ENCODE measurements at places on chromosomes 7 and 10.

GRCh38 chr7:142331941-142332340 lies 74.1 kb upstream of the PRSS58 start:
- no peak for DNase-seq

GRCh38 chr7:77245015-77245755 lies 45.6 kb upstream of the FGL2 start:
- no peak for DNase-seq

- DNase-seq, result no peak
Measured at GRCh38 chr10:107496594-107496993, 332.1 kb upstream of the SORCS1 start.

- DNase-seq, result no peak
Measured at GRCh38 chr10:103752680-103753248, 102.6 kb downstream of the SH3PXD2A start.

DNA sequence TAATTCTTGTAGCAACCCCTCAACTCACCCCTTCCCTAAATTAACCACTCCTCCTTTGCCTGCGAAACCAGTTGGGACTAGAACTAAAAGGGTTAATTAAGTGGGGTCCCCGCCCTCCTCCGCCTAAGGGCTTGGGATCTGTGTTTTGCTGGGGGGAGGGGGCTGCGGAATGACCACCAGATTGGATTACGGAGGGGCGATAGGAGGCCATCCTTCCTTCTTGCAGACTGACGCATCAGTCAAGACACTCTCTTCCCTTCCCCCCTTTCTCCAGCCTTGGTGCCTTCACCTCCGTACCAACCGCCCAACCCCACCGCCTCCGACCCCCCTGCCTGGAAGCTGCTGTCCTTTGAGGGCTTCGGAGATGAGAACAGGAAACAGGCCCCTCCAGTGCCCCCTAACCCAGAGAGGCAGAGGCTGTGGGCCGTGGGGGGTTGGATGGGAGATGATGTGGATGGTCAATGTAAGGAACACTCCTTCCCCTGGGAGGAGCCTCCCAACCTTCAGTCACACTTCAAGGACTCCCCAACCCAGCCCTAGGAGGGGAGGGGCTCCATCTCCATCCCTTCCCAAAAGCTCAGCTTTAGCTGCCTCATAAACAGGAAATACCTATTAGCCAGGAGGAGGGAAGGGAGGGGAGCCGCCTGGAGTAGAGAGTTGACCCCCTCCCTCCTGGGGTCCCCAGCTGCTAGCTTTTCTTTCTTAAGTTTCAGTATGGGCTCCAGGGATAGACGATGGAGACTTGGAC lies 997 bp upstream of the LDB1 start:
- no peak for DNase-seq

GRCh38 chr7:77858278-77858677 lies 59.7 kb downstream of the PHTF2 start:
- DNase-seq, result no peak

- no peak for DNase-seq
Measured at GRCh38 chr7:32248522-32248921, 178.3 kb upstream of the PDE1C start.

DNA sequence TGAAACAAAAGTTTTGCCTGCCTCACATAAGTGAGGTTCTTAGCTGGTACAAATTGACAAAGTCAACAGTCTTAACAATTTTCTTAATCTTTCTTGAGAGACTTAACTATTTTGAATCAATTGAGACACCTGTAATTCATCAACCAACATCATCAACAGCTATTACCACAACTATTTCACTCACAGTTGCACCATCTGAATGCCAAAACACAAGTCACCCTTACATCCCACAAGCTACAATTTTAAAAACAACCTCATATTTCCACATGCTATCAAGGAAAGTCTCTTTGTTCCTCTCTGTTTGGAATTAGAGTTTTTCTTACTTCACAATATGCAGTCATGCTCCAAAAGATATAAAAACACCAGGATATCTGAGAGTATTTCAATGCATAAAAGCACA lies 4.9 kb downstream of the SMURF1 start:
- DNase-seq, result no peak

GRCh38 chr10:45152726-45153125 lies 152.0 kb downstream of the ZNF22 start:
- no peak for DNase-seq

- DNase-seq, result no peak
Measured at GRCh38 chr10:119675483-119676170, 24.4 kb downstream of the BAG3 start.

- no peak for DNase-seq
Measured at GRCh38 chr7:32957326-32958045, at the start of gene FKBP9. TSS of gene FKBP9 (plus strand) at chr7:32957440. CDS start at chr7:32957574, 134 bp downstream.

- no peak for DNase-seq
Measured at GRCh38 chr7:122268101-122268500, 36.4 kb downstream of the FEZF1 start.

DNA sequence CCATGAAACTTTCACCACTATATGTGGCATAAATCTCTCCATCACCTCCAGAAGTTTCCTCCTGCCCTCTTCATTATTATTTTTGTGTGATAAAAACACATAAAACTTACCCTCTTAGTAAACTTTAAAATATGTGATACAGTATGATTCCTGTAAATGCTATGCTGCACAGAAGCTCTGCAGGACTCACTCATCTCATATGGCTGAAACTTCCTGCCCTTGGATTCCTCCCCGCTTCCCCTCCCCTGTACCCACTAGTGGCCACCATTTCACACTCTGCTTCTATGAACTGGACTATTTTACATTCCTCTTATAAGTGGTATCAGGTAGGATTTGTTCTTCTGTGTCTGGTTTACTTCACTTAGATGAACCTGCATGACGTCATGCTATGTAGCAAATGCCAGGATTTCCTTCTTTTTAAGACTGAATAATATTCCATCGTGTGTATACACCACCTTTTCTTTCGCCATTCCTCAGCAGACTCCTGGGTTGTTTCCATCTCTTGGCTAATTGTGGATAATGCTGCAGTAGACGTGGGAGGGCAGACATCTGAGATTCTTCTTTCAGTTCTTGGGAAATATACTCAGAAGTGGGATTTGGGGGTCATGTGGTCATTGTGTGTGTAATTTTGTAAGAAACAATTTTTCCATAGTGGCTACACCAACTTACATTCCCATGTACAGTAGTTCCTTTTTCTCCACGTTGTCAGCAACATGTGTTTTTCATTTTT lies 335.2 kb downstream of the SDK1 start:
- DNase-seq, result no peak

DNA sequence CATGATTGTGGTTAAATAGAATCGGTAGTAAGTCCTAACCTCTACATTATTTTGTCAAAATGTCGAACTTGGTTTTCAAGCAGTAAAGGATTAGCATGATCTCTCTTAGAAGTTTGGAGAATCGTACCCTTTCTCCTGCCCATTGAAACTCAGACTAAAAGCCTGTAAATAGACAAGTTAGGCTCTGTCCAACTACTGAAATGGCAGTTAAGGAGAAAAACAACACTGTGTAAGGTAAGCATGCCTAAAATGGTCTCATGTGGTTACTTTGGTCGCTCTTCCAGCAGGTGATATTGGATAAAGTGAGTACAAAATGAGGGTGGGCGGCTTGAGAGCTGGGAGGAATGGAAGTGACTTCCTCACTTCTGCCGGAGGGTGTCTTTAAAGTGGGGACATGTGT lies 25.0 kb downstream of the SEC61A2 start:
- DNase-seq, result no peak

DNA sequence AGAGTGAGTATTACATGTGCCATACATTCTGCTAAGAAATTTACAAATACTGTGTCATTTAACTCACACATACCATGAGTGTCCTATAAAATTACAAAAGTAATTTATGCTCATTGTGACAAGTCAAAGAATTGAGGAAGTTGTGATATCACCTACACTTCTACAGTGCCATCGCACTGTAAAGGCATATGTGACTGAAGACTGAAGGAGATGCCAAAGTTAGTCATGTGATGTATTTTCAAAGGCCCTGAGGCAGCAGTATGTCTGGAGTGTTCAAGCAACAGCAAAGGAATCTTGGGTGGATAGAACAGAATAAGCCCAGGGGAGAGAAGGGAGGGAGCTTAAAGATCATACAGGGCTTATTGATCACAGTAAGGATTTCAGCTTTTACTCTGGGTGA lies 176.8 kb downstream of the WNT2 start:
- DNase-seq, result no peak

DNA sequence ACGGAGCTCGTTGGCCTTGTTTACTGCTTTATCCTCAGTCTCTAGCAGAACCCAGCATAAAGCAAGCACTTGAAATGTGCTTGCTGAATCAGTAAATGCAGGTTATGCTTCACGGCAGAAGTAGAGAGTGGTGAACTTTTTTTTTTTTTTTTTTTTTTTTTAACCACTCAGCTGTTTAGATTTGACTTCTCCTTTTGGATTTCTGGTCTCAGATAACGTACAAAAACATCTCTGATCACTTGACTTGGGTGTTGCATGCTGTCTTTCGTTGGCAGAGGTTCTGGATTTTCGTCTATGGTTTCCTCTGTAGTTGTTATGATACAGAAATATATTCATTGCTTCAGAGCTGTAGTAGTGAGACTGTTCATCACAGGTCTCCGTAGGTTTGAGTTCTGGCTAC lies 242.5 kb upstream of the HABP2 start:
- no peak for DNase-seq

DNA sequence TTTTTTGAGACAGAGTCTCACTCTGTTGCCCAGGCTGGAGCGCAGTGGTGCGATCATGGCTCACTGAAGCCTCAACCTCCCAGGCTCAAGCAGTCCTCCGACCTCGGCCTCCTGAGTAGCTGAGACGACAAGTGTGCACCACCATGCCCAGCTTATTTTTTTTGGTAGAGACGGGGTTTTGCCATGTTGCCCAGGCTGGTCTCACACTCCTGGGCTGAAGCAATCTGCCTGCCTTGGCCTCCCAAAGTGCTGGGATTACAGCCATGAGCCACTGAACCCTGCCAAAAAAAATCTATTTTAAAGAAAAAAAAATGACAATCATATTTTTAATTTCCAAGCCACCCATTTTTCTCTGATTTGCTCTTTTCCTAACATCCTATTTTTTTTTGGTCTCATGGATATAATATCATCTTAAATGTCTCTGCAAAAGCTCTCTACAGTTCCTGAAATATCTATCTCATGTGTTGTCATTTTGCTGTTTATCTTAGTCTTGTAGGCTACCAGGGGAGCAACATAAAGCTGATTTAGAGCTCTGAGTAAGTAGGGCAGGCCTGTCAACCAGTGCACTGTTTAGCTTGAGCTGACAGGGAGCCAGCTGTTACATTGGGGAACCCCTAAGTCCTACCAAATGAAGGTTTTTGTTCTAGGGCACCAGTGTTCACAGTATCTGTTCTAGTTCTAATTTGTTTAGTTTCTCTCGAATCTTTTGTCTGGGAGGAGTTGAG lies 29.9 kb upstream of the HBP1 start:
- no peak for DNase-seq

DNA sequence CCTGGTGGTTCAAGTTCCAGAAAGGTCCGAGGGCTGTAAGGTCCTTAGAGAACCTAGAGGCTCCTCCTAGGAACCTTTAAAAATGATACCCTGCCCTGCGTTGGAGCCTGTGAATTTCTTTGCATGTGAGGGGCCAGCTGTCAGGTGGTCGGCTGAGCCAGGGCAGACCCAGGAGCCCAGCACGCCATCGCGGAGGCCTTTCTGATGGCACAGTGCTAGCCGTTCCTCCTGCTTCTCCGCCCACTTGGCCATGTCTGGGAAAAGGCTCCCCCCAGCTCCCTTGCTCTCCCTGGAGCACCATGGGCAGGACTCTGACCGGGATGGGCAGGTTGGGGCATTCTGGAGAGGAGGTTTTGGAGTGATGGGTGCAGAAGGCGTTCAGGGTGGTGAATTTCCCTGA lies 7.6 kb downstream of the ZNF316 start:
- no peak for DNase-seq

DNA sequence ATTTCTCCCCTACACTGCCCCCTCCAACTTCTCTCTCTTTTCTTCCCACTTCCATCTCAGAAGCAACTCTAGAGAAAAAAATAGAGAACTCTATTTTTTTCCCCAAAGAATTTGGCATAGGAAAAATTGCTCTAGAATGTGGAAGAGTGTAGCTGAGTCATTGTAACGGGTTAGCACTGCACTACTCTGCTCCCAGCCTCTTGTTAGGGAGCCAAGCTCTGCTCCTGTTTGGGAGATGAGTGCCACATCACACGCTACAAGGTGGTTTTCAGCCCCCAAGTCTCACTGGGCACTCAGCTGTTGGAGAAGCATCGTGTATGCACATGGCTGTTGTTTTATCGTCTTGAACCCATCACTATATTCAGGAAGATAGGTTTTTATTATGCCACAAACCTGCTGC lies 136.4 kb downstream of the BMPER start:
- DNase-seq, result no peak

DNA sequence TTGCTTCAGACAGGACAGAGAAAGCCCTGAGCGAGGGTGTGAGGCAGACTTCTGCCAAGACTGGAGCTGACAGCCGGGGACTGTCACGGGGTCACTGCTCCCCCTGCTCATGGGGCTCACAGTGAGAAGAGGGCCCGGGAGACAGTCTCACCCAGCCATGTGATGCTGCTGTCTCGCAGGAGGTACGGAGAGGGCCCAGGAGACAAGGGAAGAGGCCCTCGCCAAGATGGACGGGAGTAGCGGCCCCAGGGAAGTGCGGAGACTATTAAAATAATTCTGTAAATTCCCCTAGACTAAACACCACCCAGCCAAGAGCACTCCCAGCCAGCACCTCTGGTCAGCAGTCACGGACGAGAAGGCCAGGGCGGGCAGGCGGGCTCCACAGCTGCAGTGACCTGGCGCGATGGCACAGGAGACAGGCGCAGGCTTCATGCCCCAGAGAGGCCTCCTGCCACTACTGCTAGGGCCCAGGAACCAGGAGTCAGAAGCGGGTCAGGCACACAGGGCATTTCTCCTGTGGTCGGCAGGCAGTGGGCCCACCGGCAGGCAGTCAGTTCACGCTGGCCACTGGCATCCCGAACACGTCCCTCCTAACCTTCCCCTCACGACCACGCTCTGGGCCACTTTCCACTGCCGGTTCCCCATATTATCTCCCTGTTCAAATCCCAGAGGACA lies 24.1 kb downstream of the WDR86 start:
- no peak for DNase-seq

- no peak for DNase-seq
Measured at GRCh38 chr10:47225928-47226645, 73.9 kb upstream of the GDF10 start.

GRCh38 chr7:40283391-40283790 lies 148.6 kb downstream of the SUGCT start:
- DNase-seq, result no peak

GRCh38 chr10:96673318-96674099 lies 46.8 kb downstream of the PIK3AP1 start:
- DNase-seq, result no peak

DNA sequence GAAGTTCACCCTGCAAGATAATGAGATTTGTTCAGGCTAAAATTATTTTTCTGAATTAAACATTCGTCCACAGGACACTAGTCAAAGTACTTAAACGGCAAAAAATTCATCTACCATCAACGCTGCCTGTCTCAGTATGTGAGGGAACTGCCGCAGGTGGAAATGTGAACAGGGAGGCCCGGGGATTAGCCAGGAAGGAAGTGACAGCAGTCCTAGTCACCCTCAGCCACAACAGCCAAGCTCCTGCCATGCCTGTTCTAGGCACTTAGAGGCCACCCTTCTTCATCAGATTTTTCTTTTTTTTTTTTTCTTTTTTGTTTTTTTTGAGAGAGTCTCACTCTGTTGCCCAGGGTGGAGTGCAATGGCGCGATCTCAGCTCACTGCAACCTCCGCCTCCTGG lies 9.4 kb downstream of the NUDT5 start:
- no peak for DNase-seq

Measured in GM12864 (cell line).